Gastrocnemius medialis (tissue), 4 donors: ENCODE measurements at places on chromosomes 13 and 19.

DNA sequence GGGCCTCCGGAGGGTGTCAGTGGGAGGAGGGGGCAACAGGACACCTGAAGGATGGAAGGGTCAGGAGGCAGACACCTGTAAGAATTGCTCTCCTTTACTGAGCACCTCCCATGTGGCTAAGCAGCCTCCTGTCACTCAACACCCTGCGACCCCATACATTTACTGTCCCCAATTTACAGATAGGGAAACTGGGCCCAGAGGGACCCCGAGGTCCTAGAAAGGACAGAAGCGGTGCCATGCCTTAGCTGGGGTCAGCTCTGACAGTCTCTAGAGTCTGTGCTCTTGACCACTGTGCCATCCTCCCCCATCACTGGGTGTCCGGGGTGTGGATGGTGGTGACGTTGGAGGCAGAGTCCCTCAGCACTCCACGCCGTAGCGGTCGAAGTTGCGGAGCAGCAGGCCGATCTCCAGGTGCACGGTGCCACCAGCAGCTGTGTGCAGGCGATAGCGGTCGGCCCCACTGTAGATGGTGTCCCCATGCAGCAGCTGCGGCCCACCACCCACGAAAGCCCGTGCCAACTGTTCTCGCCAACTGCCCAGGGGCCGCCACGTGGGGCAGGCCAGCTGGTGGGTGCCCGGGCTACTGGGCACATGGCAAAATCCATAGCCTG, 726 bp upstream of the TGFB1 start:
- H3K27ac ChIP-seq, result peak overlapping the region; percentile 80
- no peak for DNase-seq
- H3K36me3 ChIP-seq, result no peaks in the 10 kb centered on the region
- H3K4me1 ChIP-seq, result peaks cover 32% of the 10 kb centered on the region
- peak overlapping the region; percentile 74 for H3K4me3 ChIP-seq

DNA sequence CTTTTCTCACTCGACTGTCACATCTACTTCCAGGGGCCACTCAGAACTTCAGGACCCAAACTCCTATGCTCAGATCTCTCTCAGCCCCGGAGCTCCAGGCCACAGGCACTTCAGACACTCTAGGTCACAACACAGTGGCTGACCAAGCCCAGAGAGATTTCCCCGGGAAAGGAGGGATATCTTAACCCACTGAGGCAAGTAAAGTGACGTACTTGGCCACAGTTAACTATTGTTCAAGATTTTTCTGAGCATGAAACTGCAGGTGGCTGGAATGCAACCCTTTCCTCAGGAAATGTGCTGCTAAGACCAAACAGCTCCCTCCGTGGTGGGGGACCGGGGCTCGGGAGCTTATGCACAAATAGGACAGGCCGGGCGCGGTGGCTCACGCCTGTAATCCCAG, 23.9 kb downstream of the OPA3 start:
- no peaks in the 10 kb centered on the region for H3K27me3 ChIP-seq
- H3K4me1 ChIP-seq, result no peaks in the 10 kb centered on the region
- no peak for DNase-seq
- no peak overlapping the region for H3K4me3 ChIP-seq
- H3K27ac ChIP-seq, result no peak overlapping the region

DNA sequence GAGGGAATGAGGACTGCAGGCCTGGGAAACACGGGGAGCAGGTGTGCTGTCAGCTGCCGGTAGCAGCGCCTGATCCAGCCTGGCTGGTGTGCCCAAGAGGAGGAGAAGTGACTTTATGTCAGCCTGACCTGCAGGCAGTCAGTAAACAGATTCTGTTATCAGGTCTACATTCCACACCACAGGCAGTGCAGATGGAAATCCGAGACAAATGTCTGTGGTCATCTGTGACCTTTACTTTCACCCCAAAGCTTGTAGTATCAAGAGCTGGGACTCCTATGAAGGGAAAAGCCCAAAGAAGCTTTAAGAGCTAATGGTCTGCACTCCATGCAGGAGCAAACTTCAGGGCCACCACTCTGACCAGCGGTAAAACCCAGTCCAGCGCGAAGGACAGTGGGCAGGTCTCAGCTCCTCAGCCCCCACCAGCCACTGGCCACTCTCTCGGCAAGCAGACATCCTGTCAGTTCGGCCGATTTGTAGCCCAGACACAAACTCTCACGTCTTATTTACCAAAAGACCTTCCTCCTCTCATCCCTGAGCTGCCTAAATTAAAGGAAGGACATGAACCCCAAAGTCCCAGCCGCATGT, 7.7 kb downstream of the EPS15L1 start:
- DNase-seq, result peak; percentile 90
- no peaks in the 10 kb centered on the region for H3K36me3 ChIP-seq
- peaks cover 92% of the 10 kb centered on the region for H3K4me1 ChIP-seq
- H3K4me3 ChIP-seq, result no peak overlapping the region
- peak overlapping the region; percentile 99 for H3K27ac ChIP-seq

DNA sequence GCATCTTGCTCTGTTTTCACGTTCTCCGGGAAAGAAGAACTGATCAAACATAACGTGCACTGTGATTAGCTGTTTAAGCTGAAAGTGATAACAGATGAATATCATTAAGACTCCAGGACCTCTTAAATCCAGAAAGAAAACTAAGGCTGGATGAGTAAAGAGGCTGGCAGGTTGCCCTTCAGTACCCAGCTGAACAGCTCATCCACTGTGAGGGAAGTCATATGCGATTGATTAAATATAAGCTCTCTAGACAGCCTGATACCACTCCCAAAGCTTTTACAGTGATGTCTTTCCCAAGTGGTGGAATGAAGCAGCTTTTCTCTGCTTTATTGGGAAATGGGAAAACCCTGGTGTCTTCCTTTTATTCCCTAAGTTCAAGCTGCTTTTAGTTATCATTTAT, 116.9 kb downstream of the EFNB2 start:
- no peaks in the 10 kb centered on the region for H3K4me1 ChIP-seq
- H3K27ac ChIP-seq, result no peak overlapping the region
- DNase-seq, result no peak
- no peaks in the 10 kb centered on the region for H3K36me3 ChIP-seq

DNA sequence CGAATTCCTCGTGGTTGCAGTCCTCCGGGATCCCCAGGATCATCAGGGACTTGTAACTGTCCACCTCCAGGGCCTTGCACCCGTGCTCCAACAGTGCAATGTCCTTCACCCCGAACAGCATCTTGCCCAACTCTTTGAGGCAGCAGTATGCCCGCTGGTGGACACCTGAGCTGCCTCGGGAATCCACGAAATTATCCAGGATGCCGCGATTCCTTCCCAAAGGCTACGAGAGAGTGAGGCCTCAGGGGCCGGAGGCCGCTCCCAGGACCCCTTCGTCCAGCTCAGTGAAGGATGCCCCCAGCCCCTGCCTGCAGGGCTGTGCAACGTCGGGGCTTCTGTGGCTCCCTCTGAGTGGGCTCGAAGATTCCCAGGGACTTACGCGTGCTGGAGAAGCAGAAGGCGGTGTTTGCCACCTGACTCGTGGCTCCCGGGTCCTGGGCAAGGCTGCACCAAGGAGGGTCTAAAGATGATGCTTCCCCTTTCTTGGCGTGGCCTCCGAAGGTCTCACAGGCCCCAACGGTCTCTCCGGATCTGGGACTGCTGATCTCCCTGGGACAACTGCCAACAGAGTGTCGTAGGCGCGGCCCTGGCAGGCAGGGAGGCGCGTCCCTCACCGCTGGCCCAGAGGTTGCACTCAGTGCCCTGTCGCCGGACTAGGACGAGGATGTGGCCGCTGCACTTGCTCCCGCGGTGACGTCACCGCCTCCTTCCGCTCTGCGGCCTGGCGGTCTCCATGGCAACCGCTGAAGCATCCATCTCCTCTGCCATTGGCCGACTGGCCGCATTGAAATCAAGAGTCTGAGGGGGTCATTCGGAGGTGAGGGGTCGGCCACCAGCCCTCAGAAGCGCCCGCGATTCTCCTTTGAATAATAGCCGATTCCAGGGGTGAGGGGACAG, at the start of gene PNMA8C:
PNMA8C (minus strand) TSS at position 698 of the 897 bp plus-strand sequence; CDS start at position 121, 577 bp downstream.
- no peaks in the 10 kb centered on the region for H3K36me3 ChIP-seq
- no peak within 1 kb of the TSS for H3K27ac ChIP-seq
- peaks cover 8% of the 10 kb centered on the region for H3K27me3 ChIP-seq
- H3K4me3 ChIP-seq, result no peak within 1 kb of the TSS

- H3K27me3 ChIP-seq, result no peaks in the 10 kb centered on the region
- no peaks in the 10 kb centered on the region for H3K36me3 ChIP-seq
- DNase-seq, result no peak
Observed at GRCh38 chr13:98957731-98958442, 20.0 kb downstream of the DOCK9 start.

DNA sequence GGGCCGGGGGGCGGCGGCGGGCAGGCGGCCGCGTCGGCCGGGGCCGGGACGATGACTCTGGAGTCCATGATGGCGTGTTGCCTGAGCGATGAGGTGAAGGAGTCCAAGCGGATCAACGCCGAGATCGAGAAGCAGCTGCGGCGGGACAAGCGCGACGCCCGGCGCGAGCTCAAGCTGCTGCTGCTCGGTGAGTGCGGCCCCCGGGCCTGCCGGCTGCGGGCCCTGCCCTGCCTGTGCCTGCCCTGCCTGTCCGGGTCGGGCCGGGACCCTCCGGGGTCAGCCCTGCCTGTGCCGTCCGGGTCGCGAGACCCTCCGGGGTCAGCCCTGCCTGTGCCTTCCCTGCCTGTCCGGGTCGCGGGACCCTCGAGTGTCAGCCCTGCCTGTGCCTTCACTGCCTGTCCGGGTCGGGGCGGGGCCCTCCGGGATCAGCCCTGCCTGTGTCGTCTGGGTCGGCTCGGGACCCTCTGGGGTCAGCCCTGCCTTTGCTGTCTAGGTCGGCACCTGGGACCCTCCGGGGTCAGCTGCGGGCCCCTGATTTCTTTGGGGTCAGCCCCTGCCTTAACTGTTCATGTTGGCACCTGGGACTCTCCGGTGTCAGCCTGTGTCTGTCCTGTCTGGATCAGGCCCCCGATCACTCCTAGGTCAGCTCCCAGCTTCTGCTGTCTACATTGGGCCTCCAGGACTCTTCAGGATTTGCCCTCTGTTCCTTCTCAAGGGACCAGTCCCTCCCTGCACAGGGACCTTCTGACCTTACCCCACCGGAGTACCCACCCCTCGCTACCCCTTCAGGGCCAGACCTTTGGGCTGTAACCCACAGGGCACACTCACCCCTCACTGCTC, 659 bp downstream of the GNA11 start:
- no peaks in the 10 kb centered on the region for H3K27me3 ChIP-seq
- DNase-seq, result no peak
- H3K4me3 ChIP-seq, result peak overlapping the region; percentile 84
- H3K27ac ChIP-seq, result peak overlapping the region; percentile 92
- H3K4me1 ChIP-seq, result peaks cover 39% of the 10 kb centered on the region
- H3K36me3 ChIP-seq, result no peaks in the 10 kb centered on the region

DNA sequence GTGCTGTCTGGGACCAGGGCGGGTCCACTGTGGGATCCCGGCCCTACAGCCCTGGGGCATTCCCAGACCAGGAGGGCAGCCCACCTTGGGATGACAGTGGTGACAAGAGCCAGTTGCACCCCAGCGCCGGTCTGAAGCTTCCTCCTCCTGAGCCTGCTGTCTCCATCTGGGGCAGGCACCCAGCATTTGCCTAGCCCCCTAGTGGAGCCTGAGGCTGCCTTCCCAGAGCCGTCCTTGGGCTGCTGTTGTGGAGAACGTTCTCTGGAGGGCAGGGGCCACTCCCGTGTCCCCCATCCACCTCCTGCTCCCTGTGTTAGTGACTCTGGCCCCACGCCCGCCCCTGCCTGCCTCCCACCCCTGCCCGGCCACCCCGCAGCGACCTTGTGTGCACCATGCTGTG, 148.5 kb downstream of the KDM4B start:
- H3K36me3 ChIP-seq, result no peaks in the 10 kb centered on the region
- H3K4me3 ChIP-seq, result no peak overlapping the region
- no peaks in the 10 kb centered on the region for H3K4me1 ChIP-seq

DNA sequence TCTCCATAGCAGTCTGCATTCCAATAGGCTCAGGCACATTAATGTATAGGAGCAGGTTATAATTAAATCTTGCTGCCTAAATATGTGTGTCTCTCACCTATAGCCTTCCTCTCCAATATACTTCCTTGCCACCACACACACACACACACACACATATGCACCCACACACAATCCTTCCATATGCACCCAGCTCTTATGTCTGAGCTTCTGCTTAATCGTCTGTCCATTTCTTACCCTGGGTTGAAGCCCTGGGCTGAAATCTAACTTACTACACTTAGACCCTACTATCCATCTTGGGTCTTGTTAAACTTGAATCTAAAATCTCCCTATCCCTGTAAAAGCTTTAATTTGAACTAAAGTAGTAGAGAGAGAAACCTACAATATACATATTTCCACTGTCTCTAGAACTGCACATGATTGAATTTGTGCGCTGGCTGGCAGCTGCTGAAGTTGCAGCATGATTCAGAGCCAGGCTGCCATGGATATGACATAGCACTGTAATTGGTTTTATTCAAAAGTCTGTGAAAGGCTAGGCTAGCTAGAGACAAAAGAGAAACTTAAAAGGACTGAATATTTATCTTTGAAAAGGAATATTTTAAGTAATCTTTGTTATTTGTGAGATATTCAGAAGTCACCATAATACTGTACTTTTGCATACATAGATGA, 25.7 kb upstream of the FREM2 start:
- H3K27ac ChIP-seq, result no peak overlapping the region
- H3K4me1 ChIP-seq, result no peaks in the 10 kb centered on the region
- no peaks in the 10 kb centered on the region for H3K27me3 ChIP-seq
- H3K4me3 ChIP-seq, result no peak overlapping the region
- DNase-seq, result no peak
- no peaks in the 10 kb centered on the region for H3K36me3 ChIP-seq

DNA sequence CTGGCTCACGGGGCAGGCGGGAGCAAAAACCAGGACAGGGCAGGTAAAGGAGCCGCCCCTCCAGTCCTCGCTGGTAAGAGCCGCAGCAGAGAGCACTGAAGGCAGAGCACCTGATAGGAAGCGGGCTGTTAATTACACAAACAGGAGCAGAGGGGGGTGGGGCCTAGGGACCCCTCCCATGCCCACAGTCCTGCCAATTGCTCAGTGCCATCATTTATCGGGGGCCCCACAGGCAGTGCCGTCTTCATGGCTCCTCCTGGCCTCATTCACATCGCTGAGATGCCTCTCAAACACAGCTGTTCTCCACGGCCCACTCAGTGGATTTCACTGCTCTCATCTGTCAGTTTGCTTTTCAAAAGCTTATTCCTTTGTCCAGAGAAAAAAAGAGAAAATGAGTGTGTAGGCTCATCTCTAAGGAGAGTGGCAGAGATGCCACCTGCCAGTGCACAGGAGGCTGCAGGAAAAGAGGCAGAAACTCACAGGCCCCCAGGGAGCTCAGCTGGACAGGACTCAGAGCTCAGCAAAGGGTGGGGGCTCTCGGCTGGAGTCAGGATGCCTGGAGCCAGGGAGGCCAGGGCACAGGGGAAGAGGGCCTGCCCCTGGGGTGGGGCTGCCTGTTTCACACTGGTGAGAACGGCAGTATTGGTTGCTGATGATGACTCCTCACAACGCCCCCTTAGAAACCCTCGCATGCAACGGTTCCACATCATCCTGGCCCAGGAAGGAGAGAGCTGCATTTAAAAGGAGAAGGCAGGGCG, 174.6 kb downstream of the COL4A1 start:
- no peaks in the 10 kb centered on the region for H3K27me3 ChIP-seq
- H3K4me1 ChIP-seq, result peaks cover 51% of the 10 kb centered on the region
- no peaks in the 10 kb centered on the region for H3K36me3 ChIP-seq
- H3K27ac ChIP-seq, result peak overlapping the region; percentile 95
- H3K4me3 ChIP-seq, result no peak overlapping the region

- H3K36me3 ChIP-seq, result no peaks in the 10 kb centered on the region
- no peaks in the 10 kb centered on the region for H3K27me3 ChIP-seq
- no peak overlapping the region for H3K4me3 ChIP-seq
- no peaks in the 10 kb centered on the region for H3K4me1 ChIP-seq
- no peak overlapping the region for H3K27ac ChIP-seq
- DNase-seq, result no peak
Observed at GRCh38 chr13:72567566-72567965, 159.9 kb downstream of the MZT1 start.

GRCh38 chr19:45099467-45100191, 6.7 kb downstream of the PPP1R37 start:
- H3K36me3 ChIP-seq, result no peaks in the 10 kb centered on the region
- no peaks in the 10 kb centered on the region for H3K27me3 ChIP-seq
- peaks cover 65% of the 10 kb centered on the region for H3K4me1 ChIP-seq
- peak overlapping the region; percentile 85 for H3K27ac ChIP-seq
- H3K4me3 ChIP-seq, result no peak overlapping the region
